Fibroblast of pulmonary artery (primary cell): ENCODE measurements at places on chromosomes 2 and 18.

DNA sequence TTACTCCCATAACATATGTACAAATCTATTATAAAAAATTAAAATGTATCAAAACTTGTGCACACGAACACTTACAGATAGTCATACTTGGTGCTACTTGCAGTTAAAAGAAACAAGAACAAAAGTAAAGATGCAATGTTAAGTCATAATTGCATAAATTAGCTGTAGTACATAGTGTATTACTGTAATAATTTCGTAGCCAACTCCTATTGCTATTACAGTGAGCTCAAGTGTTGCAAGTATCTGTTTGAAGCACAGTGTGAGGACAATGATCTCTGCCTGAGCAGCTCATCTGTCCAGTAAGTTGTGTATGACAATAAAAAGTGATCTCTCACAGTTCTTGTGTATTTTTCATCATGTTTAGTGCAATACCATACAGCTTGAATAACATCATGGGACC lies 7.5 kb upstream of the SERPINB13 start:
- no peak for DNase-seq

DNA sequence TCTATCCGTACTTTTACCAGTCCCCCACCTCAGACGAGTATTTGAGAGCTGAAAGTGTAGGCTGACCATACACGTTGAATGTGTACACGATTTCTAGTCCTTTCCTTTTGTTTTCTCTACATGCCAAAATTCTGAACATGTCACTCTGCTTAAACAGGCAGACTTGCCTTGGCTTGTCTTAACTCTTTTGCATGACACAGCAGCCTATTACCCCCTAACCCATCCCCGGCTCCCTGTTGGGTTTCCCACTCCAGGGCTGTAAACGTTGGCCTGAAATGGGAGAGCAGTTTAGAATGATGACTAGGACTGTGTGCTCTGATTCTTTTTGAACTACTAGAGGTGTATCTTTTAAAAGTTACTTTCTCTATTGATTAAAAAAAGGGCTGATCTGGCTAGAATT lies 19.1 kb downstream of the MTCL1 start:
- DNase-seq: no peak

- DNase-seq: no peak
Observed at GRCh38 chr2:44126106-44126797, 42.4 kb upstream of the PPM1B start.

- peak; percentile 100 for DNase-seq
Observed at GRCh38 chr2:227817850-227818674, 4.4 kb downstream of the CCL20 start.

- DNase-seq: peak; percentile 28
Observed at GRCh38 chr18:63505566-63506335, 29.0 kb downstream of the SERPINB5 start.

DNA sequence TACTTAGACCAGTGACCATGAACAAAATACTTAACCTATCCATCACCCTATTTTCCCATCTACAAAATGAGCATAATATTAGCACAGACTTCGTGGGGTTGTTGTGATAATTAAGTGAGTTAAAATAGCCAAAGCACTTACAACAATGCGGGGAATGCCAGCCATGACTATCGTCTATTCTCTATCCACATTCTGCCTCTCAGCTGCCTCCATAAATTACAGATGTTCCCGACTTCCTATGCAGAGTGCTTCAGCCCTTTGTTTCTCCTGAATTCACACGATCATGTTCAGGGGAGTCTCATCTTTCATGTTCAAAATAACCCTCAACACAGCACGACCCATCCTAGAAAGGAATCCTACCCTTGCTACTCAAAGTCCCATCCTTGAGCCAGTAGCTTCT lies 211.6 kb downstream of the EN1 start:
- DNase-seq: no peak

DNA sequence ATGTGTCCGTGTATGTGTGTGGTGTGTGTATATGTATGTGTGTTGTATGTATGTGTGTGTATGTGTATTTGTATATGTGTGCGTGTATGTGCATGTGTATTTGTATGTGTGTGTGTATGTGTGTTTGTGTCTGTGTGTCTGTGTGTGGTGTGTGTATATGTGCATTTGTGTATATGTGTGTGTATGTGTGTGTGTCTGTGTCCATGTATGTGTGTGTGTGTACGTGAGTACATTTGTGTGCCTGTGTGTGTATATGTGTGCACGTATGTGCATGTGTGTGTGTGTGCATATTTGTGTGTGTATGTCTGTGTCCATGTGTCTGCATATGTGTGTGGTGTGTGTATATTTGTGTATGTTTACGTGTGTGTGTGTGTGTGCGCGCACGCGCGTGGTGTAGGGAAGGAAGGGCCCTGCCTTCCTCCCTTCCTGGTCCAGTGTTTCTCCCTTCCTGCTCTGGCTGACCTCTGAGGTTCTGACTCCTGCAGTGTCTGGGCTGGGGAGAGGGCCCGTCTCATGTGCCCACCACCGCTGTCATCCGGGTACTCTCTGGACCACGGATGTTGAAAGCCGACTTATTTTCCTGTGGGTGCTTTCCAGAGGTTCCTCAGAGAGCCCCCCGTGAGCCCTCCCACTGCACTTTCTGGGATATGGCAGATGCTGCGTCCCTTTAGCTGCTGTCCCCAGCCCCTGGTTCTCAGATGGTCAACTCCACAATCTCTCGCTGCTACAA lies 209.5 kb downstream of the DYSF start:
- DNase-seq: no peak

DNA sequence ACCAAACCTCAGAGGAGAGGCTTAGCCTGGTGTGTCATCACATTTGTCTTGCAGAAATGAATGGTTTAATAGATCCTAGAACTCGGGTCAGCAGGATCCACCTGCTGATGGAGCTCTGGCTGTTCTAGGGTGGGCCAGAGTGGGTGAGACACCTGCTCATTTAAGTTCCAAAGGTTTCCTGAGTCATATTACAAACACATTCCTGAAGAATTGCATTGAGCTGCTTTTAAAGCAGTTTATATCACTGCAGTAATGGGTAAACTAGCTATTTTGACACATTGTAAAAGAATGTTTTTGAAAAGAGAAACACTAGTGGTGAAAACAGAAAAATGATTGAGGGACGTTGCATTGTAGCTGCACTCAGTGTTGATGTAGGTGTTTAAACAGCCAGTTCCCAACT lies 175.3 kb upstream of the TCF4 start:
- DNase-seq: no peak

DNA sequence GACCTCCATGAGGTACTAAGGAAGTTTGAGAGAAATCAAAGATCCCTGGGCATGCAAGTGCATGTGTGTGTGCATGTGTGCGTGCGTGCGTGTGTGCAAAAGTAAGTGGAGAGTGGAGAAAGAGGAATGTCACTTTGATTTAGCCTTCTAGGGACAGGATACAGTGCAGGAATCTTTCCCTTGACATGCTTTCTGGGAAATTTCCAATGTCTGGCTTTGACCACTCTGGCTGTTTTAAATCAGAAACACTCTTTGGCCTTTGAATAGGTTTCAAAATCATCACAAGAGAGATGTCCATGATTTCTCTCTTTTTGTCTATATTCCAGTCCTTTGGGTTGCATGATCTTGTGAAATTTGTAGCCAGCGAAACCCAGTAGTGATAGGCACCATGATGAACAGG lies 162.0 kb downstream of the ALK start:
- no peak for DNase-seq

DNA sequence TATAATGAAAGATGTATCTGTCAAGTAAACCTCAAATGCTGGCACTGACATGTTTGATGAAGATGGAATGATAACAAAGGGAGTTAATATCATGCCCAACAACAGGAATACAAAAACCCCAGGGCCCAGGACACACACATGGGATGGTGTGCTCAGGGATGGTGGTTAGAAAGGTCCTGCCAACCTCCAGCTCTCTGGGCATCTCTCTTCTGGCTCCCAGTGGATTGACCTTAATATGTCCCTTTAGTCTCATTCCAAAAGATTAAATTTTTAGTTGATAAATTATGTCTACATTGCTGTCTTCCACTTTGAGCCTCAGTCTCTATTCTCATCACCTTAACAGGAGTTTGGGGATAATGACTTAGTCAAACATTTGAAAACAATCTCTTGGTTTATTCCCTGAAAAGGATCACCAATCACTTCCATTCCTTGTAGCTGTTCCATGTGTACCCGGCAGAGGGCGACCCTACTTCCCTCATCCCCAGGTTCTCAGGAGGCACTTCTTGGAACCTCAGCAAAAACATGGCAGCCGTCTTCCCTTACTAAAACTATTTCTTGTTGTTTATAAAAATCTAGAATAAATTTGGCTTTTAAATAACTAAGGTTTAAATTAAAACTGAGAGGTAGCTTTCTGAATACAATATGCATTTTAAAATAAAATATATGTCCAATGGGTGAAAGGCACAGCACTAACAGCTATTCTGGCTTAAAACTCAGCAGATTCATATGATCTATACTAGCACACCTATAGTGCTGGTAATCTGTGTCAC lies 29.6 kb downstream of the MCEE start:
- peak; percentile 77 for DNase-seq

DNA sequence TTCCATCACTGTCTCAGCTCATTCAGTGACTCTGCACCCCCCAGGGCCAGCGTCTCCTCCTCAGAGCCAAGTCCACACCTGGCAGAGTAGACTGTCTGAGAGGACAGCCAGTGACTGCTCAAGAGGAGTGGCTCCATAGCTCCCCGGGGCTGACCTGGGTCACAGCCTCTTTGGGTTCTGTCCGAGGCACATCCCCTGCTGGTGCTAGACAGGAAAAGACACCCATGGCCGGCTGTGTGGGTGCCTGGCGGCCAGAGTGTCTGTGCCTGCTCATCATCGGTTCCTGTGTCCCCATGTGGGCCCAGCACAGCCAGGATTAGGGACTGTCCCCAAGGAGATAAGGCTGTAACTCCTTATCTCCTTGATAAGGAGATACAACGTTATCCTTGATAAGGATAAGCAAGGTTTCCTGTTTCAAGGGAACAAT lies 3.5 kb upstream of the CROCC2 start:
- no peak for DNase-seq

GRCh38 chr2:38722271-38723061 lies 28.7 kb downstream of the SRSF7 start:
- DNase-seq: no peak

- DNase-seq: no peak
Observed at GRCh38 chr18:11071300-11071699, 78.1 kb downstream of the PIEZO2 start.

- peak; percentile 94 for DNase-seq
Observed at GRCh38 chr2:1675633-1676032, 68.7 kb downstream of the PXDN start.

DNA sequence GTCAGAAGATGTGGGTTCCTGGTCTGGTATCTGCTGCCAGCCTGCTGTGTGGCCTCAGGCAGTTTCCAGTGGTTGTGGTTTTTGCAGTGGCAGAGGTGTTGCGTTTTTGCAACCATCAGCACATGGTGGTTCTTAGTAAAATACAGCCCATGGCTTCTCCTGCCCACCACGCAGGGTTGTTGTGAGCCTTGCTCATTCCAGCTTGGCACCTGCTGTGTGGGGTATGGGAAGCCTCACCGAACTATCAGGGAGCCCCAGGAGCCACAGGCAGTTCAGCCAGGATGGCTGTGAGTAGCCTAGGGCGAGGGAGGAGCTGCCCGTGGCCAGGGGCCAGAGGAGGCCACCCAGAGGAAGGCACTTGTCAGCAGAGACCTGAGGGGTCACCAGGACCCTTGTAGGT lies 9.8 kb downstream of the ARID5A start:
- no peak for DNase-seq

DNA sequence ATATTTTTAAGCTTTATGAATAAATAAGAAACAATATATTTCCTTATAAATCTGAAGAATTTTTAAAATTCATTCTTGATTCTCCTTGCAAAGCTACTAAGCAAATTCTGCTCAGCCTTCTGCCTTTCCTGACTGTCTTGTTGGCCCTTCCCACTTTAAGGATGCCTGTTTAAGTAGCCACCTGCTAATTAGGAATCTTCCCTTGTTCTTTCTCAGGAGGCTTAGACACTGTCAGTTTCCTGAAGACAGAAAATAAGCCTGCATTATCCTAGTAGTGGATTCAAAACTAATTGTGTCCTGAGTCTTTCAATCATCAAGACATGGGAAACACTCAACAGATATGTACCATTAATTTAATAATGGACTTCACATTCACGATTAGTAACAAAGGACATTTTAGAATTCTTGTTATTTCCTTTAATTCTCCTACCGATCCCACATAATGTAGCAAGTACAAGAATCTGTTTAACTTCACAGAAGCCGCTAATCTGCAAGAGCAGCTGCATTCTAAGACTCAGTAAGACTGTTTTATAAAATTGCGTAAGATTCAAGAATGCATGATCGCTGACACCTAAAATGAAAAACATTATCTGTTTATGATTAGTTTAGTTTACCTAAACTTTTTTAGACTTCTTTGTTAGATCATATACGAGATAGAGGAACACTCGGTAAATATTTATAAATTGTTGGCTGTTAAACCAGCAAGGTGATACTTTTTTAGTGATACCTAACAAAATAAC lies 445.4 kb upstream of the DSEL start:
- no peak for DNase-seq

- no peak for DNase-seq
Observed at GRCh38 chr18:78213361-78213994, 766.1 kb upstream of the SALL3 start.

DNA sequence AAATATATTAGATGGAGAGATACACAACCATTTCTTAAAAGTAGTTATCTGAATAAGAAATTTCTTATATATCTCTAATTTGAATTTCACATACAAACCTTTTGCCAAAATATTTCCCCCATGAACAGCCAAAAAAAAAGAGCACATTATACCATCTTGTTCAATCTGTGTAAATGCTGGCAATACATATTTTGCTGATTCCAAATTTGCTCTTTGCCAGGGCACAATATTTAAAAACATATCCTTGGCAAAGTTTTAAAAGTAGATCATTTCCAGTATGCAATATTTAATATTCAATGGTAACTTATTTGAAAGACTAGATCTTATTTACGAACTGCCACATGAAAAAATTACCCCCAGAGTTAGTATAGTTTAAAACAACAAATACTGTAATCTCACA lies 204.2 kb downstream of the CBLN2 start:
- no peak for DNase-seq

DNA sequence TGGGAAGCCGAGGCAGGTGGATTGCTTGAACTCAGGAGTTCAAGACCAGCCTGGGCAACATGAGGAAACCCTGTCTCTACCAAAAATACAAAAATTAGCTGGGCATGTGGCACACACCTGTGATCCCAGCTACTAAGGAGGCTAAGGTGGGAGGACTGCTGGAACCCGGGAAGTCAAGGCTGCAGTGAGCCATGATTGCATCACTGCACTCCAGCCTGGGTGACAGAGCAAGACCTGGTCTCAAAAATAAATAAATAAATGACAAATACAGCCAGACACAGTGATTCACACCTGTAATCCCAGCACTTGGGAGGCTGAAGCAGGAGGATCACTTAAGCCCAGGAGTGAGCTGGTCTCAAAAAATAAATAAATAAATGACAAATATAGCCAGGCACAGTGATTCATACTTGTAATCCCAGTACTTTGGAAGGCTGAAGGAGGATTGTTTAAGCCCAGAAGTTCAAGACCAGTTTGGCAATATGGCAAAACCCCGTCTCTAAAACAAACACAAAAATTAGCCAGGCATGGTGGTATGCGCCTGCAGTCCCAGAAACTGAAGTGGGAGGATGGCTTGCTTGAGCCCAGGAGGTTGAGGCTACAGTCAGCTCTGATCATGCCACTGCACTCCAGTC lies 6.2 kb downstream of the KANSL3 start:
- DNase-seq: peak; percentile 47

GRCh38 chr2:42602218-42602875 lies 33.9 kb downstream of the MTA3 start:
- DNase-seq: no peak

GRCh38 chr18:23585007-23585871 lies 1.1 kb downstream of the NPC1 start:
- DNase-seq: no peak

GRCh38 chr18:54958704-54959625 lies at the start of gene CCDC68:
CCDC68 (minus strand) TSS chr18:54959461; CDS start chr18:54942791, 16,670 bp downstream.
- DNase-seq: peak; percentile 59

GRCh38 chr2:113167115-113167932 lies 6.4 kb upstream of the PSD4 start:
- DNase-seq: no peak
